Stimulated activated CD8-positive, alpha-beta memory T cell treated with anti-CD3 and anti-CD28 coated beads, Interleukin-15, amount 100 ng/mL, for 48 hours (primary cell): ENCODE measurements at places on chromosomes 1 and 21.
A peak's percentile ranks its signal among the peaks of the same experiment; 100 is the strongest.

GRCh38 chr1:230067871-230068620 is 1.0 kb downstream of the GALNT2 start:
- no peak for DNase-seq

DNA sequence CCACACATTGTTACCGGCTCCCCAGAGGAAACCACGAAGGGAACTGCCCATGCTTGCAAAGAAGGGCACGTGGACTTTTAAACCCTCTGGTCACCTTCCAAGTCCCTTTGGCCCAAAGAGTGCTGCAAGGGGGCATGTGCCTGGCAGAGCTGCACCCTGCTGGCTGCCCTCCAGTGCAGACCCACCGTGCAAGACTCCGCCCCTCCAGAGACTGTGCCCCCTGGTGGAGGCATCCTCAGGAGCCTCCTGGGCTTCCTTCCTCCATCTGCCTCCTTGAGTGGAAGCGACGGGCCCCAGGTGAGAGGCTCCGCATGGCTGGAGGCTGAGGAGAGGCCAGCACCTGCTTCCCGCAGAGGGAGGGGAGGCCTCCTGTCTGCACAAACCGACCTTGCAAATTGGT is 100.6 kb downstream of the CRYAA start:
- DNase-seq: peak; percentile 25

DNA sequence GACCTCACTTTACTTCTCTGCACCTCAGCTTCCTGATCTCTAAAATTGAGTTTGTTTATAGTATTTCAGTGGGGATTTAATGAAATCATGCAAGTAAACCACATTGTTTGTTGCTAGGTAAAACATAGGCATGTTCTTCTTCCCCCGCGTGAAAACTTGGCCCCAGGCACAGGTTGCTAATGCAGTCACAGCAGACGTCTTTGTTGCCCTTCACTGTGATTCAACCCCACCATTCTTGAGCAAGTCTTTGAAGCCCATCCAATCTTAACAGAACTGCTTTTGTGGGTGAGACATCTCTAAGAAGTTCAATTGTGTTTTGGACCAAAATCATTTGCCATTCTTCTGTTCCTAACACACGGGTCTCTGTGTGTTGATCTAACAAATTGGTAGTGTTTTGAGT is 185.5 kb downstream of the ZNF281 start:
- no peak for DNase-seq

DNA sequence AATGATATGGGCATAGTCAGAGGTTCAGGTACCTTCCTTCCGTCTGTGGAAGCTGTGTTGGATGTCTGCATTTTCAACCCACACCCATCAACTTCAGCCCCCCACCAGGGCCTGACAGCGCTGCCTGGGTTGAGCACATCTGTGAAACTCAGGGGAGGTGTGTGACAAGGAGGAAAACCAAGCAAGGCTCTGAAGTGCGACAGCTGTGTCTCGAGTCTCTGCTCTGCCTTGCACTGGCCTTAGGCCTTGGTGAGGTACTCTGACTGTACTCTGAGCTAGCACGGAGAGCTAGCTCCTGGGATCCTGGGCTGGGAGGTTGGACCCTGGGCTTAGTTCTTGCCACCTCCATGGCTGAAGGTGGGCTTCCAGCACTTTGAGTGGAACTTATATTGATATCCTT is 9.1 kb downstream of the VANGL2 start:
- no peak for DNase-seq

GRCh38 chr1:180257028-180257386 is 26.9 kb downstream of the LHX4 start:
- DNase-seq: no peak

GRCh38 chr1:43439781-43440180 is 13.9 kb downstream of the HYI start:
- no peak for DNase-seq

DNA sequence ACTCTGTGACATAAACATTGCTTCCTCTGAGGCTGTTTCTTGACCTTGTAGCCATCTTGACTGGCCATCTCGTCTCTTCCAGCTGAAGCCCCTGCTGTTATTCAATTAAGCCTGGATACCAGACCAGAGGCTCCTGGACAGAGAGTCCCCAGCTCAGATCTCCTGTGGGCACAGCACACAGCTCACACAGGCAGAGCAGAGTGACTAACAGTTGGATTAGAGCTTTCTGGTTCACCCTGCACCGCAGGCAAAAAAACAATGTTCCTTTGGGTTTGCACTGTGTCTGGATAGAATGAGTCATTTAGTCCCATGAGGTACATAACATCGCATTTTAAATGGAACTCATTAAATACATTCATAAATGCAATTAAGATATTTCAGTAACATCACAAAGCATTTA is 33.4 kb upstream of the USH2A start:
- DNase-seq: no peak

DNA sequence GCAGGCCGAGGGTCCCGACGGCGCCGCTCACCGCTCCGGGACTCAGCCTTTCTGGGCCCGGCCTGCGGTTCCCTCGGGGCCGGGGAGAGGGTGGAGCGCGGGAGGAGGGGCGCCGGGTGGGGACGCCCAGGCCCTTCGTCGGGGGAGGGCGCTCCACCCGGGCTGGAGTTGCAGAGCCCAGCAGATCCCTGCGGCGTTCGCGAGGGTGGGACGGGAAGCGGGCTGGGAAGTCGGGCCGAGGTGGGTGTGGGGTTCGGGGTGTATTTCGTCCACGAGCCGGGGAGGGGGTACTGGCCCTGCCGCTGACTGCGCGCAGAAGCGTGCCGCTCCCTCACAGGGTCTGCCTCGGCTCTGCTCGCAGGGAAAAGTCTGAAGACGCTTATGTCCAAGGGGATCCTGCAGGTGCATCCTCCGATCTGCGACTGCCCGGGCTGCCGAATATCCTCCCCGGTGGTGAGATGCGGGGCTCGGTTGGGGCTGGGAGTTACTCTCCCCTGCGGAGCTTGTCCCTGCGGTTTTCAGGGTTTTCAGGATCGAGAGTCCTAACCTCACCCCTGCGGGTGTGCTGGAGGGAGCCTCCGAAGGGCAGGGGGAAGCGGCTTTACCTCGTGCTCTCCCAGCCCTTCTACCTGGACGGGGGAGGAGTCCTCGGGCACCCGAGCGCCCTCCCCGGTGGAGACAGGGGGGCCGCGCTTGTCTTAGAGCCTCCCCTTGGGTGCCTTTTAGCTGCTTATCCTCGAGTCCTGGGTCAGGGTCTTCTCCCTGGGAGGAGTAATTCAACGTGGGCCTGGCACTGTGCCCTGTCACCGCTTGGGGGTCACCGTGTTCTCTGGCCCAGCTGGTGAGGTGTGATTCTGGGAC is 2.1 kb downstream of the SAMD11 start:
- DNase-seq: no peak
